Activated naive CD8-positive, alpha-beta T cell treated with anti-CD3 and anti-CD28 coated beads for 36 hours (primary cell): ENCODE measurements at places on chromosomes 4 and X.
A peak's percentile ranks its signal among the peaks of the same experiment; 100 is the strongest.

GRCh38 chrX:48983081-48983480 lies 11.4 kb upstream of the KCND1 start:
- DNase-seq = no peak

- no peak for DNase-seq
These were observed 58.2 kb downstream of the TBC1D9 start for GRCh38 chr4:140697709-140698560.

DNA sequence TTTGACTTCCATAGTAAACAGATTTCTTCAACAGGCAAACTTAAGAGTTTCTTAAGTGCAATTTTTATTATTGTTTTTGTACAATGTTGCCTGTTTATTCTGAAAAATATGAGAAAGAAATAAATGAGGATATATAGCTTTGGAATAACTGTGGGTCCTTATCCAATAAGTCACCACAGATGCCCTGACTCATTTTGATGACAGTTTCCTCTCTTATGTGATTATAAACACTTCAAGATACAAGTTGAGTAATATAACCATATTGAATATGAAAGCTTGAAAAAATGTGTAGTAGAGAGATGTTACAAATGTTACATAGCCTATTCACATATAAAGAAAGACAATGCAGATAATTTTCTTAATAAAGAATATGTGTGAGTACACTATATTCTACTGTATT lies 931.6 kb downstream of the RAPGEF2 start:
- DNase-seq = no peak

- DNase-seq = no peak
These were observed 345.8 kb upstream of the PPARGC1A start for GRCh38 chr4:24235618-24236017.

DNA sequence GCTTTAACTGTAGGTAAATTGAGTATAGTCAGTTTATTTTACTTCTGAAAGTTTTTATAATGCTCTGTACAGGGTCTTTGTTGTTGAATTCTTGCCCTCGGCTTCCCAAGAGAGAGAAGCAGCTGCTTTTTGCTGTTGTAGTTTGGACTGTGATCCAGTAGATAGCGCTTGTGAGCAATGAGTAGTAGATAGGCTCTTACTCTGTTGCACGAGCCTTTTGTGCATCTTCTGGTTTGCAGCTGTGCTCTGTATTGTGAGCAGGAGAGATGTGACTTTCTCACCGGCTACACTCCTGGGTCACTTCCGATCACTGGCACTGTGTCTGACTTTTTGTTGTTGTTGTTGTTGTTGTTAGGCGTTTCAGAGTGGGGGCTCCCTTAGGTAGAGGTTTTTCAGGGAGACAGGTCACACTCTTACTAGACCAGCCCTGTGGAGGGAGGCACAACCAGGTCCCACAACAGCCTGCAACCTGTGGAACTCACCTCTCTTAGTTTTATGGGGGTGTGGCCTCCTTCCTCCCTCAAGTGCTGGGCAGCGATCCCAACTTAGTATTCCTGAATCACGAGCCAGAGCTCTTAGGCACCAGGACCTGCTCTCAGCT lies 822.1 kb upstream of the GALNTL6 start:
- DNase-seq = no peak

DNA sequence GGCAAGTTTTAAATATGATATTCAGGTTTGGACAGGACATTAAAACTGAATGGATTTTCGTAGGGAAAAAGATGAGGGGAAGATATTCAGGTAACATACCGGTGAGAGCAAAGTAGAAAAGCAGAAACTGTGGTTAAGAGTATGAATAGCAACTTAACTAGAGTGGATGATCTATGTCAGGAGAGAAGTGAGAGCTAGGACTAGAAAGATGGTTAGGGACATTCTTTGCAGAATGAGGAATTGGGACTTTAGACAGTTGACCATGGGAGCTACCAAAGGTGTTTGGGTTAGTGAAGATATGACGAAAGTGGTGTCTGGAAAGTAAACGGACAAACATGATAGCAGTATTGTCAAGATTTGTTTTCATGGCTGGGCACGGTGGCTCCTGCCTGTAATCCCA lies 45.2 kb downstream of the ANXA5 start:
- DNase-seq = no peak

DNA sequence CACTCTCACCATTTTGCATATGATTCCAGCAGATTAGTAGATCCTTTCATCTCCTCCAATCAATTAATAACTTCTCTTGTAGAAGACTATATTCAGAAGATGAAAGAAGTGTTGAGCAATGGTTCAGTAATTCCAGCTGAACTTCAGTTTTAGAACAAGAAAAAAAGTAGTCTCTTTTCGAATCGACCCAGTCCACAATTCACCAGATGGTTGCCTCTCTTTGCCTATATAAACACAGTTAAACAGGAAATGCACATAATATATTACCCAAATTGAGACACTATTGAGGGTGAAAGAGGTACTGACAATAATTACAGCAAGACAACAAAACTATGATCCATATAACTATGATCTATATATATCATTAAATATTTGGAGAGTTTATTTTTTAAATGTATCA lies 16.8 kb upstream of the FAM241A start:
- no peak for DNase-seq

- no peak for DNase-seq
These were observed 71.3 kb upstream of the ADGRG2 start for GRCh38 chrX:19193565-19193964.

GRCh38 chrX:150889131-150889530 lies 9.3 kb downstream of the CD99L2 start:
- no peak for DNase-seq

DNA sequence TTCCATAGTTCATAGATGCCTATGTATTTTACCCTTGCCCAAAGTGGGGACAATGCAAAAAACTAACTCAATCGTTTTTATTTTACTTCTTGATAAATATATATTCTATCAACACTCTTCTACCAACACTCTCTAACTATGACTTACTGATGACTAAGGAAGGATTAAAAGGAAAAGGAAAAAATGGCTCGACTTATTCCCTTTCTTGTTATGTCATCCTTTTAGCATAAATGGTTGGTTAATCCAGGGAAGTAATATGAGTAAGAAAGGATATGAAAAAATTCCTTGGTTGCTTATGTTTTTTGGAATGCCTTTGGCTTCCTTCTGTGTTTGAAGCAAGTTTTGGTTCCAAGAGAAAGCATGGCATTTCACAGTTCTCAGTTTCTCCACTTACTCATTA lies 1087.1 kb downstream of the C4orf33 start:
- no peak for DNase-seq

- no peak for DNase-seq
These were observed 48.1 kb upstream of the UGT2B15 start for GRCh38 chr4:68718447-68719074.

DNA sequence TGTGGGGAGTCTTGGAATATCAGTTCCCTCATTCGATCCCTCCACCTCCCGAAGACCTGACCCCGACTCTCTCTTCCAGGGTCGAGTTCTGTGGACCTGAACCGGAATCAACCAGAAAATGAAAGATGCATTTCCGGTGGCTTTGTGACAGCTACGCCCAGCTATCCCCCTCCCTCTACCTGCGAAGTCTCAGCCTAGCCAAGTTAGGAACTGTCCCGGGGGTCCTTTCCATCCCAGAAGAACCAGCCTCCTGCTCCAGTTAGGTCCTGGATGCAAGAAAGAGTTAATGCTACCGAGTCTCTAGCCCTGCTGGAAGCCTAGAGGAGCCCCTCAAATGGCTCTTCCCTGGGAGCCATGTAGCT lies 13.4 kb upstream of the ETDC start:
- no peak for DNase-seq

DNA sequence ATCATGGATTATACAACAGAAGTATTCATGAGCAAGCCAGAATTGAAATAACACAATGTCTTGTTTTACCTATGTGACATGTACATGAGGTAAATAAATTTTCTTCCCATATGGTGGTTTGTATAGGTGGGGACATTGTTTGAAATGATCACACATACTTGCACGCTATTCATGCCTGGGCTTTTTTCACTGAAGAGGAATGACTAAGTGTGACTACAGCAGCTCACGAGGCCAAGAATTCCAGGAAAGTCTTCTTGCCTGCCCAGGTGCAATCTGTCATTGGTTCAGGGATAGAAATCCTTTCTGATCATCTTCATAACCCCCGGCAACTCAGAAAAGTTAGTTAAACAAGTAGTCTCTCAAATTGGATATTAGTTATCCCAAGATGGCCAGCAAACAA lies 36.3 kb upstream of the AREG start:
- no peak for DNase-seq

GRCh38 chr4:23455456-23456158 lies 434.2 kb downstream of the PPARGC1A start:
- no peak for DNase-seq

DNA sequence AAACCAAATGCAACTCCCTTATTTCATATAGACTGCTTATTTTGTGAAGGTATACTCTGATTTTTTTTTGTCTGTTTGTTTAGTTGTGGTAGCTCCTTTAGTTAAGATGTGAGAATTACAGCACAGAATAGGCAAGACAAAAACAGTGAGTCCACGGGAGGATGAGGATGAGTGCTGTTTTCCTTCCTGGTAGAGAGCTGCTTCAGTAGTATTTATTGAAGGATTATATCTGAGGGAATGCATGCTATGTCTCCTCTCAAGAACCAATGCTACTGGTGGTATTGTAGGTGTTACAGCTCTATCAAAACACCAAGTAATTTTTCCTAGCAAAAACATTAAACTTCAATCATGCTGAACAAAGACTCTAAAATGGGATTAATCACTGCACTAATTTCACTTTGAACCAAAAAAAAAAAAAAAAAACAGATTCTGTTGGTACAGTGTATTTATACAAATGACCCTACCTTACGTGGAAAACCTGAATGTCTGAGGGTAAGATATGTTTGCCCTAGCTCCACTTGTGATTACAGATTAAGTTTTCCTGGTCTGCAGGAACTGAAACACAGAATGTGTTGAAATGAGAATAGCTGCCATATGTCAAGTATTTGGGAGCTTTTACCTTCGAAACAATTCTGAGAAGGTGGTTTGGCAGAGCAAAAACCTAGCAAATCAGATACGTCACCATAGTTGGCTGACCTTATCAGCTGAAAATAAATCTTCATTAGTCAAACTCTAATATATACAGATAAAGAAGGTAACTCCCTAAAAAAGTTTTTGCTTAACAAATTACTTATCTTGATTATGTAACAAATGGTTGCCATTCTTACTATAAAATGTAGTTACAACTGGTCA lies 40.3 kb downstream of the PPP3CA start:
- DNase-seq = no peak

GRCh38 chrX:21993265-21993664 lies 38.9 kb upstream of the PHEX start:
- DNase-seq = no peak

- no peak for DNase-seq
These were observed 14.1 kb downstream of the KLF3 start for GRCh38 chr4:38678078-38678477.

- no peak for DNase-seq
These were observed 37.4 kb downstream of the CCNG2 start for GRCh38 chr4:77194366-77194765.

GRCh38 chrX:8364369-8365141 lies 100.1 kb upstream of the VCX3B start:
- peak; percentile 14 for DNase-seq

GRCh38 chr4:175823015-175823742 lies 11.1 kb upstream of the GPM6A start:
- no peak for DNase-seq

DNA sequence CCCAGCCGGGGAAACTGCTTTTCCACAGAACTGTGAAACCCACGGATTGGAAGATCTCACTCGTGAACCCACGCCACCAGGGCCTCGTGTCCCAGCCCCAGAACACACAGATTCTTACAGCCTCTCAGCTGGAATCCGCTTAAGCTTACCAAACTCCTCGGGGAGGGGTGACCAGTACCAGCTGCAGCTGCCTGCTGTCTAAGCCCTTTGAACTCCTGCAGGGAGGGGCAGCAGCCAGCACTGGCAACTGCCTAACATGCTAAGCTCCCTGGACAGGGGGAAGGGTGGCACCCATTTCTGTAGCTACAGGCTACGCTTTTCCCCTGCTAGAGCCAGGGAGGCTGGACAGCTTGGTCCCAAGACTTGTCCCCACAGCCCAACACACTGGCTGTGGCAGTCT lies 38.4 kb downstream of the TBL1X start:
- no peak for DNase-seq
